T-cell (primary cell): ENCODE measurements at places on chromosomes 13 and 19.

GRCh38 chr19:38079926-38080380 is 144.1 kb downstream of the DPF1 start:
- DNase-seq, result no peak
- no peaks in the 10 kb centered on the region for H3K4me1 ChIP-seq
- H3K36me3 ChIP-seq, result peaks cover 5% of the 10 kb centered on the region
- no peak overlapping the region for H3K4me3 ChIP-seq
- no peak overlapping the region for H3K27ac ChIP-seq
- no peaks in the 10 kb centered on the region for H3K27me3 ChIP-seq

DNA sequence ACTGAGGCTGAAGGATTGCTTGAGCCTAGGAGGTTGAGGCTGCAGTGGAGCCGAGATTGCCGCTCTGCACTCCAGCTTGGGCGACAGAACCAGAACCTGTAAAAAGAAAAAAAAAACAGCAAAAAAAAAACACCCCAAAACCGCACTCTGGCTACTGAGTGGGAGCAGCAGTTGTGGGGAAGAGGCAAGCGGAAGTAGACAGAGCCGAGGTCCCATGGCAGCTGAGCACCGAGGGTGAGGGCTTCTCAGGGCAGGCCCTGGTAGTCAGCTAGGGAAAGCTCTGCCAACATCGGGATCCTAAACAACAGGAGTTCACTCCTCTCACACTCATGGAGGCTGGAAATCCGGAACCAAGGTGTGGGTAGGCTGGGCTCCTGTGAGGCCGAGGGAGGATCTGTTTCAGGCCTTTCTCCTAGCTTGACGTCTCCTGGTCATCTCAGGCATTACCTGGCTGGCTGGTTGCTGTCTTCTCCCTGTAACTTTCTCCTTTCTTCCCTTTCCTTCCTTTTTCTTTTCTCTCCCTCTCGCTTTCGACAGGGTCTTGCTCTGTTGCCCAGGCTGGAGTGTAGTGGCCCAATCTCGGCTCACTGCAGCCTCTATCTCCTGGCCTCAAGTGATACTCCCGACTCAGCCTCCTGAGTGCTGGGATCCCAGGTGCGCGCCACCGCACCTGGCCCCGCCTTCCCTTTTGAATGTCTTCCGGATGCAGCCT is 15.8 kb upstream of the LATS2 start:
- no peaks in the 10 kb centered on the region for H3K36me3 ChIP-seq
- H3K4me1 ChIP-seq, result peaks cover 8% of the 10 kb centered on the region
- no peak overlapping the region for H3K27ac ChIP-seq

DNA sequence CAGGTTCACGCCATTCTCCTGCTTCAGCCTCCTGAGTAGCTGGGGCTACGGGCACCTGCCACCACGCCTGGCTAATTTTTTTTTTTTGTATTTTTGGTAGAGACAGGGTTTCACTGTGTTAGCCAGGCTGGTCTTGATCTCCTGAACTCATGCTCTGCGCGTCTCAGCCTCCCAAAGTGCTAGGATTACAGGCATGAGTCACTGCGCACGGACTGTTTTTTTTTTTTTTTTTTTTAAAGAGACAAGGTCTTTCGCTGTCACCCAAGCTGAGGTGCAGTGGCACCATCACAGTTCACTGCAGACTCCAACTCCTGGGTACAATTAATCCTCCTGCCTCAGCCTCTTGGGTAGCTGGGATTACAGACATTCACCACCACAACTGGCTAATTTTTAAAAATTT is 8.2 kb upstream of the ADAMTS10 start:
- no peaks in the 10 kb centered on the region for H3K27me3 ChIP-seq
- H3K27ac ChIP-seq, result no peak overlapping the region
- no peak for DNase-seq

- H3K4me3 ChIP-seq, result no peak overlapping the region
- peaks cover 8% of the 10 kb centered on the region for H3K27me3 ChIP-seq
- H3K27ac ChIP-seq, result peak overlapping the region; percentile 22
- H3K4me1 ChIP-seq, result peaks cover 23% of the 10 kb centered on the region
Observed at GRCh38 chr19:40607311-40608239, 6.4 kb downstream of the LTBP4 start.

- H3K27ac ChIP-seq, result no peak overlapping the region
- no peaks in the 10 kb centered on the region for H3K36me3 ChIP-seq
- no peaks in the 10 kb centered on the region for H3K4me1 ChIP-seq
- H3K4me3 ChIP-seq, result no peak overlapping the region
- H3K27me3 ChIP-seq, result no peaks in the 10 kb centered on the region
- DNase-seq, result no peak
Observed at GRCh38 chr13:21242236-21242635, 65.8 kb downstream of the MRPL57 start.

GRCh38 chr13:95411428-95412040 is 110.3 kb upstream of the ABCC4 start:
- no peak for DNase-seq
- no peaks in the 10 kb centered on the region for H3K36me3 ChIP-seq
- peaks cover 17% of the 10 kb centered on the region for H3K27me3 ChIP-seq
- H3K4me1 ChIP-seq, result no peaks in the 10 kb centered on the region
- H3K27ac ChIP-seq, result no peak overlapping the region

- peaks cover 3% of the 10 kb centered on the region for H3K4me1 ChIP-seq
- H3K4me3 ChIP-seq, result no peak overlapping the region
- H3K27me3 ChIP-seq, result peaks cover 51% of the 10 kb centered on the region
- DNase-seq, result no peak
Observed at GRCh38 chr19:48292798-48293197, 22.9 kb downstream of the ZNF114 start.

GRCh38 chr19:55592391-55593090 is 6.8 kb downstream of the FIZ1 start:
- H3K4me3 ChIP-seq, result no peak overlapping the region
- peaks cover 23% of the 10 kb centered on the region for H3K36me3 ChIP-seq
- no peak overlapping the region for H3K27ac ChIP-seq

DNA sequence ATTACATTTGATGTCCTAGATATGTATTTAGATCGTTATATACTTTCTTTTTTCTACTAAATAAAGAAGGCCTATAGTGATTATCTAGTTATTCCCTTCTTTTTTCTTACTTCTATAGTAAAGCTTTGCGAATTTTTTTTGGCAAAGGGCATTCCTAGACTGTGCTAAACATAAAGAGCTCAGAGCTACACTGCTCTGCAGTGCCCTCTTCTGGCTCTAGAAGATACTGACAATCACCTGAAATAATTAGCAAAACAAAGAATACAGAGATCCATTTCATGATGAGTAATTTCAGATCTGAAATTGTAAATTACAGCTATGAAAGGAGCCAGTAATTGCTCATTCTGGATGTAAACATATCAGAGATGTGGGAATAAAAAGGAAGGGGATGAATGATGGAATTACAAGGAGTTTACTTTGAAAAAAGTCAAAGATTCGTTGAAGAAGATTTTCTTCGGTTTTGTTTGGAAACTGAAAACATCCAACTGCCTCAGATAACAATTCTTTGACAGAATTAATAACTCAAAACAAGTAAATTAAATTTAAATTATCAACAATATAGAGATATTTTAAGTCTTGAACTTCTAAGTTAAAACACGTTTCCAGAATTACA is 288.5 kb downstream of the NALCN start:
- no peak overlapping the region for H3K4me3 ChIP-seq
- H3K27me3 ChIP-seq, result no peaks in the 10 kb centered on the region
- H3K36me3 ChIP-seq, result no peaks in the 10 kb centered on the region
- H3K4me1 ChIP-seq, result no peaks in the 10 kb centered on the region
- H3K27ac ChIP-seq, result no peak overlapping the region
- no peak for DNase-seq

DNA sequence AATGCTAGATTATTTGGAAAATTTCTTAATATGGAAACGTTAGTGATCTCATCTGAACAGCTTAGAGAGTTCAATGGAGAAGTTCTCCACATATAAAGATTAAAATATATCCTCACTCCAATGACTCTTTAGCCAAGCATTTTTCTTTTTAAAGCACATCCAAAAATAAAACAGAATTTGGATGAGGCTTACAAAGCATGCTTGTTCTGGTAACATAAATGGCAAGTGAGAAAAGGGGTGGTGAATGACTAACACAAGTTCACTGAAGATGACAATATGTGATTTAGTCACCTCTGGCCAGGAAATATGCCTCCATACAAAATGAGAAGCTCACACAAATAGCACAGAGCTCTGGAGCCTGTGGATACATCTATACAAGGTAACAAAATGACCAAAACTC is 253.0 kb downstream of the PCDH20 start:
- no peak overlapping the region for H3K27ac ChIP-seq
- H3K4me3 ChIP-seq, result no peak overlapping the region
- no peaks in the 10 kb centered on the region for H3K4me1 ChIP-seq
- no peak for DNase-seq

GRCh38 chr19:35478794-35479677 is 11.2 kb downstream of the KRTDAP start:
- H3K27ac ChIP-seq, result no peak overlapping the region
- no peak for DNase-seq
- peaks cover 7% of the 10 kb centered on the region for H3K27me3 ChIP-seq
- no peaks in the 10 kb centered on the region for H3K4me1 ChIP-seq
- no peaks in the 10 kb centered on the region for H3K36me3 ChIP-seq
- no peak overlapping the region for H3K4me3 ChIP-seq

- no peak overlapping the region for H3K27ac ChIP-seq
- DNase-seq, result no peak
- H3K4me3 ChIP-seq, result no peak overlapping the region
- peaks cover 20% of the 10 kb centered on the region for H3K4me1 ChIP-seq
Observed at GRCh38 chr13:20769091-20769490, 4.7 kb downstream of the EEF1AKMT1 start.

- no peaks in the 10 kb centered on the region for H3K36me3 ChIP-seq
- no peak overlapping the region for H3K27ac ChIP-seq
- no peaks in the 10 kb centered on the region for H3K4me1 ChIP-seq
- H3K4me3 ChIP-seq, result no peak overlapping the region
- DNase-seq, result no peak
Observed at GRCh38 chr13:66509175-66509574, 721.0 kb downstream of the PCDH9 start.

DNA sequence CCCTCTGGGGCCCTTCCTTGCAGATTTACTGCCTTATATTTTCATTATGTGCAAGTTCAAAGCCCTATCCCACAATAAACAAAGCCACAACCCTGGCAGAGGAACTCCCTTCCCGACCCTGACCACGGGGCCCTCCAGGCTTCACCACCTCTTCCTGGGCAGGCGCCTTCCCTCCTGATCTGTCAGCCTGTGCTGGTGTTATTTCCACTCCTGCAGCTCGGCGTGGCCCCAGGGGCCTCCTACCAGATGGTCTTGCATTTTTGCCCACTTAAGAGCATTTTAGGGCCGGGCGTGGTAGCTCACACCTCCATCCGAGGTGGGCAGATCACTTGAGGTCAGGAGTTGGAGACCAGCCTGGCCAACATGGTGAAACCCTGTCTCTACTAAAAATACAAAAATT is 22.8 kb downstream of the SLC15A1 start:
- H3K27ac ChIP-seq, result no peak overlapping the region
- no peak overlapping the region for H3K4me3 ChIP-seq
- peaks cover 3% of the 10 kb centered on the region for H3K4me1 ChIP-seq
- no peak for DNase-seq
- no peaks in the 10 kb centered on the region for H3K36me3 ChIP-seq

DNA sequence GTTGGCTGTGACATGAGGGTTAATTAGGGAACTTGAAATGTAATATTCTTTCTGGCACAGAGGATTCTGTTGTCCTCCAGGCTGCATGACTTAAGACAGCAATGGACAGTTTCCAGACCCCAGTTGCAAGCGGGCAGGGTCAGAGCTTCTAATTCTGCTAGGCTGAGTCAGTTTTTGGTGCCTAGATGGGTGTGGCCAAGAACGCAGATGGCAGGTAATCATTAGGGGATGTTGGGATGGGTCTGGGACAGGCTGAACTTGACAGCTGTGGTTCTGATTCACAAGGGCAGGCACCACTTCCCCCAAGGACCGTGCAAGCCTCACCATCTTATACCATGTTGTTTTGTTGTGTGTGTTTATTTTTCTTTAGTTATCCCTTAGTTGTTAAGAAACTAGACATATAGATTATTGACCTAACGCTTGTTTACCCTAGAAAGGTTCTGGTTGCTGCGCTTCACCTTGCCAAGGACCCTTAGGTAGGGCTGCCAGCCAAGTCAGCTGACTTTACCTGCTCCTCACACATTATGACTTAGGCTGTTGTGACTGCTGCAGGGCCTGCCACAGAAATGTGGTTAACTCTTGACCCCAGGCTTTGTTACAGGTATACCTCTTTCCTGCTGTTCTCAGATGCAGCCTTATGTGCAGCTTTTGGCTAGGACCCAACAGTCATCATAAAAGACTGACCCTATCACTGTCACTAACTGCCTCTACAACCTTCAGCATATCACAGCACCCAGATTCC is 117.7 kb upstream of the KLF12 start:
- peak overlapping the region; percentile 35 for H3K27ac ChIP-seq
- no peak for DNase-seq

DNA sequence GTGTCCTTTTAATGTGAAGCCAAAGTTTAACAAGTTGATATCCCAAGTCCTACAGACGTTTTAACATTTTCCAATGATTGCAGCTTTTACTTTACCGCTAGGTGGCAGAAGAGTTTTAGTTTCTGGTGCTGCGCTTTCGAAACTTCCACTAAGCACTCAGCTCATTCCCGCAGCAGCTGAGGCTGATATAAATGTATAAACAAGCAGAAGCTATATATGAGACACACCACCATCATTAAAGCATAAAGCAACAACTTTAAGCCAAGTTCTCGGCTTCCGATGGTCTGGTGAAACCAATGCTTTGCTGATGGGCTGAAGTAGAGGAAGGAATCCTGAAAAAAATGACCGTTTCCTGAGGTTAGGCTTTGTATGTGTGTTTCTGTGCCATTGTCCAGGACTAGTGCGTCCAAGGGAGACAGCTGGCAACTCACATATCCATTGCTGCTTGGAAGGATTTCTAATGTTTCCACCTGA is 753.9 kb downstream of the OLFM4 start:
- DNase-seq, result no peak
- H3K27ac ChIP-seq, result no peak overlapping the region
- no peaks in the 10 kb centered on the region for H3K4me1 ChIP-seq
- no peak overlapping the region for H3K4me3 ChIP-seq
- H3K36me3 ChIP-seq, result no peaks in the 10 kb centered on the region
- no peaks in the 10 kb centered on the region for H3K27me3 ChIP-seq

DNA sequence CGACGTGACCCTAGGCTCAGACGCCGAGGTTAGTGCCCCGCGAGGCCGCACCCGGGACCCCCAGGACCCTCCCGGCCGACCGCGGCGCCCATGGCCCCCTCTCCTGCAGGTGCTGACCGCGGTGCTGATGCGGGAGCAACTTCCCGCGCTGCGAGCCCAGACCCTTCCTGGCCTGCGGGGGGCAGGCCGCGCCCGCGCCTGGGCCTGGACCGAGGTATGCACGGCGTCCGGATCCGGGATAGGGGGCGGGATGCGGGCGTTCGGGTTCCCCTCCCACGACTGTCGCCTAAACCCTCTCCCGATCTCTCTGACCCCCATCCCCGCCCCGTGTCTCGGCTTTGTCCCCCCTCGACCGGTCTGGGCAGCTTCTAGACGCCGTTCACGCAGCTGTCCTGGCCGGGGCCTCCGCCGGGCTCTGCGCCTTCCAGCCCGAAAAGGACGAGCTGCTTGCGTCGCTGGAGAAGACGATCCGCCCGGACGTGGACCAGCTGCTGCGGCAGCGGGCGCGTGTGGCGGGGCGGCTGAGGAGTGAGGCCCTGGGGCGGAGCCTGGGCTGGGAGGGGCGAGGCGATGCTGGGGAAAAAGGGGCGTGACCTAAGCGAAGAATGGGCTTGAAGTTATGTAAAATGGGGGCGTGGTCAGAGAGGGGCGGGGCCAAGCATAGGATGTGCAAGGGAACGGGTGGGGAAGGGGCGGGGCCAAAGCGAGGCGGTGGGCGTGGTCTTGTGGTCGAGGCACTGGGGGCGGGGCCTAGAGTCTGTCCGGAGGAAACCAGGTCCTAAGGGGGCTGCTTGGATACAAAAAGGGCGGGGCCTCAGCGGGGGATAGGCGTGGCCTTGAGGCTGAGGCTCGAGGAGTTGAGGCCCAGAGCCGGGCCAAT is 16.0 kb upstream of the COLGALT1 start:
- peak overlapping the region; percentile 57 for H3K4me3 ChIP-seq
- peaks cover 2% of the 10 kb centered on the region for H3K27me3 ChIP-seq
- peaks cover 4% of the 10 kb centered on the region for H3K4me1 ChIP-seq
- H3K27ac ChIP-seq, result peak overlapping the region; percentile 18
